ENCODE measurements at places on chromosomes 3 and 15.
A peak's percentile ranks its signal among the peaks of the same experiment; 100 is the strongest.

GRCh38 chr3:73805435-73805834 is 180.7 kb upstream of the PDZRN3 start:
- no peak for DNase-seq

GRCh38 chr3:10487988-10488633 is 17.3 kb downstream of the ATP2B2 start:
- DNase-seq: no peak

- no peak for DNase-seq
Measured at GRCh38 chr3:46668116-46668515, 25.4 kb downstream of the ALS2CL start.

- DNase-seq: peak; percentile 42
Measured at GRCh38 chr3:79329154-79329553, 438.6 kb downstream of the ROBO1 start.

DNA sequence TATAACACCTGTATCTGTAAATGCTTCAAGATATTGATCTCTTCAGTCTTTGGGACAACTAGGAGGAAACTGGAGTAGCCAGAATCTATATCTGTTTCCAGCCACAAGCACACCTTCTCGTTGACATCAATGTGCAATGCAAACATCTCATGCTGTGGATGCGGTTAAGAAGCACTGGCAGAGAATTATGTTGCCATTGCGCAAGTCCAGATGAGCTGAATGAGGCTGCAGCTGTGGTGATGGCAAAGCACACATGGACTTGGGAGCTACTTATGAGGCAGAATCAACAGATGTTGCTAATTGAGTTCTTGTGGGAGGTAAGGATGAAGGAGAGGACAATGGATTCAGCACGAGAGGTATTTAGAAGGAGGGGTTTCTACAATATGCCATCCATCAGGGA is 90.9 kb downstream of the STRIT1 start:
- DNase-seq: peak; percentile 89

Measured in fibroblast of skin of right quadriceps (primary cell).